ENCODE measurements at places on chromosomes 2 and 18.

- no peak for DNase-seq
Measured at GRCh38 chr2:190069936-190070696, 7.6 kb upstream of the MSTN start.

DNA sequence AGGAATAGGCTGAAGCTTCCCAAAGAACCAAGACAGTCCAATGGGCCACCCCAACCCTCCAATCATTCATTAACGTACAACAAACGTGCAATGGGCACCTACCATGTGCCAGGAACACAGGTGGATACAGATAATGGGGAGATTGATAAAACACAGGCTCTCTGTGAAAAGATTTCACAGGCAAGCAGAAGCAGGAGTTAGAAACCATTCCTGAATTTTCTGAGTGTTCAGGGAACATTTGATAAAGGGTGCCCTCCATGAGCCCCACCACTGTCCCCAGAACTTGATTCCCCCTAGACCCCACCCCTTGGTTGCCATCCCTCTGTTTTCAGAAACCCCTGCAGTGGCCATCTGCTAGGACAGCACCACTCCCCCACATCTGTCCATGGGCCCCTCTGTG, 1.5 kb downstream of the CD207 start:
- DNase-seq, result no peak

- no peak for DNase-seq
Measured at GRCh38 chr18:77223653-77224052, 26.0 kb upstream of the GALR1 start.

DNA sequence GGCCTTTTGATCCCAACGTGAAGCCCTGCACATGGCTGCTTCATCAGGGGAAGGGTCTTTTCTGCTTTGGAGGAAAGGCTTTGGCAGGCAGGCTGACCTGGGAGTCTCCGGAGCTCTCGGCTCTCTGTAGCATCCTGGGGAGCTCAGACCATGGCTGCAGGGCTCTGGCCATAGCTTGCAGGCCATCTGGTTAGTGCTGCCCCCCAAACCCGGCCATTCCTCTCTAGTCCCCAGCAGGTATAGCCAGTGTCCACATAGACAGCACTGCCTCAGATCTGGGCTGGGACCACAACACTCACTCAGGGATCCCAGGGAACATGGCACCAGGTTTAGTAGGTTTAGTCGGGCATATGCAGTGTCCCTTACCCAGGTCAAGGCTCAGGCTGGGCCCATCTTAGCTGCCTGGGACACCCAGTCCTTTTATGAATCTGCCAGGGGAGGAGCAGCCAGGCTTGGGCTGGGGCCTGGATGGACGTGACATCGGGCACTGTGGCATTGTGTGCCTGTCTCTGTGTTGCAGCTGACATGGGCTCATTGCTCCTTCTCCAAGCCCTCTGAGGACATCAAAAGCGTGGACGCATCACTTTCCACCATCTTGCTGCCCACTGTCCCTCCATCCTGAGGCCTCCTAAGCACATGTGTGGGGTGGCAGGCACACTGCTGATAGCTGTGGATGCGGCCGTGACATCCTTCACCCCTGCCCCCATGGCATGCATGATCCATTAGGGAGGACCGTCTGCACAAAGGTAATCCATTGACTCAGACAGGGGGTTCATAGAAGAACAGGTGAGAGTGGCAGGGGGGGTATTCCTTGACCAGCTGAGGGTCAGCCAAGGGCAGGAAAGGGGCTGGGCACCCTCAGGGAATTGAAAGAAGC, 19.2 kb upstream of the GPR35 start:
- no peak for DNase-seq

GRCh38 chr2:120628248-120628647, 107.4 kb upstream of the GLI2 start:
- no peak for DNase-seq

DNA sequence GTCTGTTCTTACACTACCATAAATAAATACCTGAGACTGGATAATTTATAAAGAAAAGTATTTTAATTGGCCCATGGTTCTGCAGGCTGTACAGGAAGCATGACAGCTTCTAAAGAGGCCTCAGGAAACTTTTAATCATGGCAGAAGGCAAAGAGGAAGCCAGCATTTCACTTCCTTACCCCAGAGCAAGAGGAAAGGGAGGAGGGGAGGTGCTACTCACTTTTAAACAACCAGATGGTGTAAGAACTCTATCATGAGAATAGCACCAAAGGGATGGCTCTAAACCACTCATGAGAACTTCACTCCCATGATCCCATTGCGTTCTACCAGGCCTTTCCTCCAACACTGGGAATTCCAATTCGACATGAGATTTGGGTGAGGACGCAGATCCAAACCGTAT, 344.4 kb upstream of the SLC39A10 start:
- no peak for DNase-seq

GRCh38 chr2:86498468-86499260, 57.5 kb downstream of the KDM3A start:
- DNase-seq, result no peak
